CD4-positive, alpha-beta T cell treated with Interleukin-10 for 1 hour (primary cell): ENCODE measurements at places on chromosomes 12 and 14.

DNA sequence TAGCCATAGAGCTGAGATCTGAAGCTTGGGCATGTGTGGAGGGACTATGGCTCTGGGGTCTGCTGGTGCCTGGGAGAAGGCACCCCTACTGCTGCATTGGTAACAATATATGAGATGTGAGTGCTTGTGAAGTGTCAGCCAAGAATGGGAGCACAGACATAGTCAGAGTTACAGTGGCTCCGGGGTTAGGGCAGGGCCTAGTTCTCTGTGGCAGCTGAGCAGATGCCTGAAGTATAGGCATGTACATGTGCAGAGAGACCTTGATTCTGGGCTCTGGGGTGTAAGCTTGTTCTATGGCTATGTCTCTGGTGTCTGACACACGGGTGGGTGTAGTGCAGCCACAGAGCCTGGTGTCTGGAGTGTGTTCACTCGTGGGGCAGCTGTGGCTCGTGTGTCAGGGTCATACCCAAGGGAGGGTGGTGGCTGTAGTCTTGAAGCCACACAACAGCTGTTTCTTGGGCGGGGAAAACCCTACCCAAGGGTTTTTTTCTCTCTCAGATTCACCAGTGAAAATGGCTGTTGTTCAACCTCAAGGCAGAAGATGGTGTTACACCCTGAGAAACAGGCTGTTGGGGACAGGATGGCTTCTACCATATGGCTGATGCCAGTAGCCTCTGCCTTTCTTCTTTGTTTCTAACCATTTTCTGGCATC, 11.9 kb upstream of the TCL1A start:
- no peak for DNase-seq

DNA sequence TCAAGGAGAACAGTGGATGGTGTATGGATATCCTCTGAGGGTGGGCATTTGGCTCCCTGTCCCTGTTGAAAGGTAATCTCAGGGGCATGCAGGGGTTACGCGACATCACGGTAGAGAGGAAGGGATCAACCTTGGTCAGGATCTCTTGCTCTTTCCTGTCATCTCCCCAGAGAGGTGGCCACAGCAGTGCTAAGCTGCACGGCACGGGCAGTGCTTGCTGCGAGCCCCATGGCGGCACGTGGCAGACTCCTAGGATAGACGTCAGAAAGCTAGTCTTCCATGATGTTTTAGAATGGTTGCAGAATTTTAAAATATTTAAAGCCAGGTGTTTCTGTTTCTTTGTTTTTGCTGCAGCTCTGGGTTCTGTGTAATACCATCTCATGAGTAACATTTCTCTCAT, 41.0 kb downstream of the DYNC1H1 start:
- no peak for DNase-seq

- peak; percentile 23 for DNase-seq
Measured at GRCh38 chr14:20679907-20680306, 4.5 kb upstream of the RNASE4 start.

DNA sequence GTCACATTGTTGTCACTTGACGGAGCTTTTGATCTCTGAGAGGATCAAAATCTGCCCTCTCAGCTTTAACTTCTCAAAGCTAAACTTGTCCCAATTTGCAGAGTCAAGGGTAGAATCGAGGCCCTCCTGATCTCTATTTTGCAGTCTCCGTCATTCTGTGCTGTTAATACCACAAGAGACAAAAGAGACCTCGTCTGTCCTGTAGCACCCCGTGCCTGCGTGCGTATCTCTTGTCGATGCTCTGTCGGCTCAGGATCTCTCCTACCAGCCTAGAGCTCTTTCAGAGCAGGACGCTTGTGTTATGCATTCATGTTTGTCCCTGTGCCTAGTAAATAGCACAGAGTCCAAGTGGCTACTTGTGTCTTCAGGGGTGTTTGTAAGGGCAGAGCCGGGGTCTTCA, 5.1 kb downstream of the EVL start:
- peak; percentile 40 for DNase-seq

GRCh38 chr12:48351022-48351708, 446 bp upstream of the ZNF641 start:
- no peak for DNase-seq

DNA sequence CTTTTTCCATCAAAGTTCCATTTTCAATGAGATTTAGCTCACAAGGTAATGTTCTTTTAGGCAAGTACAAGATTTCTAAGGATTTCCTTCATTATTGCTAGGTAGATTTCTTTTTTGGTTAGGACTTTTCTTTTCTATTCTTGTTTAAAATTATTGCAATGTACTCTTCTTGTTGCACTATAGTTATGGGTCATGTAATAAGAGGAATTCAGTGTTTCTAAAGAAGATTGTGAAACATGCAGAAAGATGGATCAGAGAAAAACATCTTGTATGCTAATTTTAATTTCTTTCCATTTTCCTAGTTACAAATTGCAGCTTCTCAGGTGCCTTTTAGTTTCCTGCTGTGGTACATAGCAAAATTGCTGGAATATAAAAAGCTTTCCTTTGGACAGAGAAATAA, 56.1 kb downstream of the BTG1 start:
- DNase-seq, result no peak

- no peak for DNase-seq
Measured at GRCh38 chr12:77847680-77848431, 17.2 kb downstream of the NAV3 start.

DNA sequence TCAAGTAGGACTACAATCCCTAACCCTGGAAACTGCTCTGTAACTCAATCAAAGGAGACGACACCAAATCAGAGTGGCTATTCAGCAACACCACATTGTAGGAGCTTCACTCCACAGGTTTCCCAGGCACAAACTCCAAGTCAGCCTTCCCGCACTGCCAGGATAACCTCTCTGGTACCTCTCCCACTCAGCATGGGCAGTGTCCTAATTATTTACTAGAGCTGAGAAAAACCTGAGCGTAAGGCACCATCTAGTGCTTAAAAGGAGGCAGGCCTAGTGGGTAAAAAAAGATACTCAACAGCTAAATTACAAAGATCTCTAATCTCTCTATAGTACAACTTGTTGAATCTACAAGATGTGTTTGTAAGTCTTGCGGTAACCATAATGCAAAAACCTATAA, 36.1 kb downstream of the PARP11 start:
- DNase-seq, result no peak

DNA sequence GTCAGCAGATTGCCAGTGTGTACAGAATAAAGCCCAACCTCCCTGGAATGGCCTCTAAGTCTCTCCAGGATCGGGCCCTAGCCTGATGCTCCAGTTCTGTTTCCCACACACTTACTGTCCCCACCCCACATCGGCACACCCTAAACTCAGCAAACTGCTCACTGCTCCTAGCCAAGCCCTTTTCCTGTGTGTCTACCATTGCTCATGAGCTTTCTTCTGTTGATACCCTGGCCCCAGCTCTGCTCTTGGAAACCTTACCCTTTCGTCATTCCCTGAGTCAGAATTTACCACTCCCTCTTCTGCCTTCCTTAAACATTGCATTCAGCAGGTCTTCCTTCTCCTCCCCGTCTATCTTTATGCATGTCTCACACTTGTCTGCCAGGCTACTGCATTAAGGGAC, 158.9 kb downstream of the TMX1 start:
- DNase-seq, result no peak

DNA sequence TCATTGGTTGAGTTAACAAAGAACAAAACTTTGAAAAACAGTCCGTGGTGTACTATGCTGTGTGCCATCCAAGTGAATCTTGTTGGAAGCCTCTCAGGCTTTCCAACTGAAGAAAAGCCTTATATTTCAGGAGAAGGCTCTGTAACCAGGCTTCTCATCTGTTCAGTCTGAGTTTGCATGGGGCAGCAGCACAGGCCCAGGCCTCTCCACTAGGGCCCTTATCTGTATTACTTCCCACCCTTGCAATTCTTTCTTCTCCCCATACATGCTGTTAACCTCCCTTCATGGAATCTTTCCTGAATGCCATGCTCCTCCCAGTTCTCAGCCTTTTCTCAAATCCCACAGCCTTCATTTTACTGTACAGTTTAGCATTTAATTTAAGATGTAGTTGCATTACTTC, 28.3 kb downstream of the FRMD6 start:
- DNase-seq, result no peak

DNA sequence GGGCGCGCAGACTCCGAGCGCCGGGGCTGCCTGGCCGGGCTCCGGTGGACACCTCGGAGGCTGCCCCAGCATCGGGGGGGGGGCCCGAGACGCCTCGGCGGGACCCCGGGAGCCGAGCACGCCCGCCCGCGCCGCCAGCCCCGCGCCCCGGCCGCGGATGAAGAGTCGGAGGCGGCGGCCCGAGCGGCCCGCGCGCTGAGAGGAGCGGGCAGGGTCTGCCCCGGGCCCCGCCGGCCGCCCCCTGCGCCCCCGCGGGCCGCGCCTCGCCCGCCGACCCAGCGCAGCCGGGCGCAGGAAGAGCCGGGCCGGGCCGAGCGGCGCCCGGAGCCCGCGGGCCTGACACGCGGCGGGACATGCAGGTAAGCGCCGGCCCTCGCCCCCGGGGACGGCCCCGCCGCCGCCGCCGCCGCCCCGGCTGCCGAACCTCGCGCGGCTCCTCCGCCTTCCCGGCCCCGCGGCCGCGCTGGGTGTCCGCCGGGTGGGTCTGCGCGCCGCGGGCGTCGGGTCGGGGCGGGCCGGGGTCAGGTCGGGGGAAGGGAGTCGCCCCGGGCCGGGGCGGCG, 63.7 kb downstream of the FBXL14 start:
- DNase-seq, result no peak

GRCh38 chr14:67358924-67359774, 455 bp downstream of the ATP6V1D start:
- DNase-seq, result no peak

DNA sequence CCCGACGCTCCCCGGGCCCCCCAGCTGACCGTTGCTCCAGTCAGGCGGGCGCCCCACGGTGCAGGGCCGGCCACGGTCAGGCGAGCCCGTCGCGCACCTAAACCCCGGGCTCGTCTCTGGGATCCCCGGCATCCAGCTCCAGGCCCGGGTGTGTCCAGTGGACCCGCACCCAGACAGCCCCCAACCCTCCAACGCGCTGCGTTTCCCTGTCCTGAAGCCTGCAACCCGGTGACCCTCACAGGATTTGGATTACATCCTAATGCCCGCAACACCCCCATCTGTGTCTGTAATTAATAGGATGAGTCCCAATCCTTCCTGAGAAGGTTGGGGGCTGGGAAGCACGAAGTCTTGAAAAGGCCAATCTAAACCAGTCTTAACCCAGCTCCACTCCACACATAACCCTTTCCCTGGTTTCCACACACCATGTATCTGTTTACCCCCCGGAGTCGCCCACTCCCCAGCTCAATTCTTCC, 10.4 kb downstream of the CPNE6 start:
- DNase-seq, result no peak

- no peak for DNase-seq
Measured at GRCh38 chr12:32501835-32502333, 102.5 kb downstream of the FGD4 start.

- no peak for DNase-seq
Measured at GRCh38 chr12:101485021-101485420, 9.9 kb downstream of the SPIC start.

GRCh38 chr12:57848208-57848607, 1.7 kb upstream of the CTDSP2 start:
- no peak for DNase-seq

- no peak for DNase-seq
Measured at GRCh38 chr14:26621807-26622560, 24.2 kb upstream of the NOVA1 start.

DNA sequence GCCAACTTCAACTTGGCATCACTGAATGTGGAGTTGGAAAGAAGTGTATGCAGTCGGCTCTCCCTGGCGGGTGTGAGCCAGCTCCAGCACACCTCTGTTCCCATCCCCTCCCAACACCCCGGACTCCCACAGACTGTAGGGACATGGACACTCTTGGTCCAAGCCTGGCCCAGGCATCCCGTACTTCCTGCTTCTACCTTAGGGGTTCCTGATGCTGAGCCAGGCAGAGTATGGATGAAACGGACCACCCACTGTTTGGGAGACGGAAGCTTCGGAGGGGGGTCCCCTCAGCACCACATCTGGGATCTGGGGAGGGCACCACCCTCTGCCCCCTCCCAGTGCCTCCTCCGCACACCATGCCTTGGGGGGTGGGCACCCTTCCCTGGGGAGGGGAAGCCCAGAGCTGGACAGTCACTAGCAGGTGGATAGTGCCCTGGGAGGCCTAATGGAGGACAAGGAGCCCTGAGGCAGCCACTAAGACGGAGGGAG, 62.0 kb downstream of the LGMN start:
- no peak for DNase-seq

DNA sequence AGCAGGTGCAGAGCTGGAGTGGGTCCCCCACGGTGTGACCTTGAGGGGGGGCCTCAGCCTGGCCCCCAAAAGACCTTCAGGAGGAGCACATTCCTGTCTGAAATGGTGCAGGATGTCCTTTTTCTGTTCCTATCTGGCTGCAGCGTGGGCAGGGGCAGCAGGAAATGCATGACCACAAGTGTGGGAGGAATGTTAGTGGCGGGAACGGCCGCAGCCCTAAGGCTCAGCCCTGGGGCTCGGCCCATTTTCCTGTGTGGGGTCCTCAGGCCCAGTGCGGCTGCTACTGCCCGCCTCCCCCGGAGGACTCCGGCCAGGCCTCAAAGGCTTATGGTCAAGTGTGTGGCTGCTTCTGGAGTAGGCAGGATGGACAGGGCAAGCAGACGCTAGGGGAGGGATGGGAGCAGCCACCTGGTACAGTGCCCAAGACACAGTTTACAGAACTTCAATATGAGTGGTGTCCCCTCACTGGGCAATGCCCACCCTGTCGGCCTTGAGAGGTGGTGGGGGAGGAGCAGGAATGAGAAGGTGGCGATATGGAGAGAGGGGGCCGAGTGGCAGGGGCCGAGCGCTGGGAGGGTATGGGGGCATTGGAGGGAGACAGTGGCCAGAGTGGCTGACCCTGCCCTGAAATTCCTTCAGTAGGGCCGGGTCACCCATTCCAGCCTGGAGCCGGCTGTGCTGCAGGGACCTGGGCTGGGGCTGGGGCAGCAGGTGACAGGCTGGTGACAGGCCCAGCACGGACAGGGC, 137.4 kb downstream of the CALM1 start:
- DNase-seq, result no peak

DNA sequence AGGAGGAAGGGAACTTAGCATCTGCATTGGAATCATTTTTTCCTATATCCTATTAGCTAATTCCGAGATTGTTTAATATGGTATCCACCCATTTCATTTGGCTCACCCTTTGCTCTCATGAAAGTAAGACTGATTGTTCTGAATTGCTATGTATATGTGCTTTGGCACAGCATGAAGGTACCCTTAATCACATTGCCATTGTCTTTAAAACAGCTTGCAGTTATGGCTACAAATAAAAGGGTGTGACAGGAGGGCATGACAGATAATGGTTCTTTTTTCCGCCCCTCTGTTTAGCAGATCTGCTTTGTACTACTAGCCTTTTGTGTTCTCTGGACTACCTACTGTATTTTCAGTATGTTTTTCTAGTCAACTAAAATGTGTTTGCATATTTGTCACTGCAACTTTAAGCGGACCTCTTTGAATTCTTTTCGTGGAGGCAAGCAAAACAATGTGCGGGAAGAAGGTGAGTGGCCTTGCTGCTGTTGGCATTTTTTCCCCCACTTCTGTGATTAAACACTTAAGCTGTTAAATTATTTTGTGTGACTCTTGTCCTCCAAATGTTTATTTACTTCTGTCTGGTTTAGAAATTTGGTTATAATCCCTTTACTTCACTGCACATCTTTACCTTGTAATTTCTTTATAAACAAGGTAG, 35.8 kb downstream of the FBXO34 start:
- DNase-seq, result no peak

- no peak for DNase-seq
Measured at GRCh38 chr14:51868405-51868804, 8.0 kb downstream of the GNG2 start.
